ENCODE measurements at places on chromosomes 16 and 17.

GRCh38 chr17:70945386-70945785, 776.1 kb downstream of the KCNJ2 start:
- no peak for DNase-seq

GRCh38 chr17:50096092-50096491, 941 bp downstream of the PDK2 start:
- no peak for DNase-seq

DNA sequence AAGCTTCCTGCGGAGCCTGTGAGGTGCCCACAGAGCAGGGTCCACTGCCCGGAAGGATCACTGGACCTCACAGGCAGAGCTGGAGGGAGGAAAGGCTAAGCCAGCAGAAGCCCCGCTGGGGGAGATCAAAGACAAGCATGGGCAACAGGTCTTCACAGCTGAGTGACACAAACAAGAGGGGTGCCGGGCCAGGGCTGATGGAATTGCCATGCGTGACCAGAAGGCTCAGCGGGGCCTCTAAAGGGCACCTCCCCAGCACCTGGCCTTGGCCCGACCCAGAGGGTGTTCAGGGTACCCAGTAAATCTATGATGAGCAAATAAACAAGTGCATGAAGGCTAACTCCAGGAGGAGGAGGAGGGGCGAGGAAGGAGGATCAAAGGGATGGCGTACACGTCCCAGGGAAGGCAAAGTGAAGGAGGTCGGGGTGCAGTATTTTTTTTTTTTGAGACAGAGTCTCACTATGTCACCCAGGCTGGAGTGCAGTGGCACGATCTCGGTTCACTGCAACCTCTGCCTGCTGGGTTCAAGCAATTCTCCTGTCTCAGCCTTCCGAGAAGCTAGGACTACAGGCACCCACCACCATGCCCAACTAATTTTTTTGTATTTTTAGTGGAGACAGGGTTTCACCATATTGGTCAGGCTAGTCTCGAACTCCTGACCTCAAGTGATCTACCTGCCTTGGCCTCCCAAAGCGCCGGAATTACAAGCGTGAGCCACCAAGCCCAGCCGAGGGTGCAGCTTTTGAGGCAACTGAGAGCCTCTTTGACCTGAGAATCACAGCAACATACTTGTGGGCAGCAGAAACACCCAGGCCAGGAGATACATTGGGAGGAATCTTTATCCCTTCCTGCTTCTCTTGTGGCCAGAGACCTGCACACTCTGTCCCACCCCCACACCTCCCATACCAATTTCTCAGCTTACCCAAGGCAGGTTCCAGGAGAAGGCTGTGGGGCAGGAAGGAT, 16.1 kb upstream of the EXOC7 start:
- DNase-seq: no peak

- DNase-seq: no peak
These were observed at the start of gene CCL3 for GRCh38 chr17:36089888-36090836. CCL3 (minus strand) TSS chr17:36090143; CDS start chr17:36090058, 85 bp downstream.

DNA sequence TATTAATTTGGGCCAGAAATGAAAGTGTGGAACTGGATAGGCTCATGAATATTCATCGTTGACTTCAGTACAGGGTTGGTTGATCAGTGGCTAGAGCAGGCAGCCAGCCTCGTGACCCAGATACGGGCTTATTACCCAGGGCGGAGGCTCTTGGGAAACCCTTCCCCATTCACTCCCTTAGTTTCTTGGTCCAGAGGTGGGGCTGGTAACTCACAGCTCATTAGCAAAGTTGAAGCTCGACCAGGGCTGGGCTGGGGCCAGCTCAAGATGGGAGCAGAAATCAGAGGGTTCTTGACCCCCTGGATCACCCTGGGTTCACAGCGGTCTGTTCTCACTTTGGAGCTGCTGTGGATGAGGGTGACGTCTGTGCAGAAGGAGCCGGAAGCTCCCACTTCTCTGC, 44.6 kb upstream of the GSE1 start:
- no peak for DNase-seq

DNA sequence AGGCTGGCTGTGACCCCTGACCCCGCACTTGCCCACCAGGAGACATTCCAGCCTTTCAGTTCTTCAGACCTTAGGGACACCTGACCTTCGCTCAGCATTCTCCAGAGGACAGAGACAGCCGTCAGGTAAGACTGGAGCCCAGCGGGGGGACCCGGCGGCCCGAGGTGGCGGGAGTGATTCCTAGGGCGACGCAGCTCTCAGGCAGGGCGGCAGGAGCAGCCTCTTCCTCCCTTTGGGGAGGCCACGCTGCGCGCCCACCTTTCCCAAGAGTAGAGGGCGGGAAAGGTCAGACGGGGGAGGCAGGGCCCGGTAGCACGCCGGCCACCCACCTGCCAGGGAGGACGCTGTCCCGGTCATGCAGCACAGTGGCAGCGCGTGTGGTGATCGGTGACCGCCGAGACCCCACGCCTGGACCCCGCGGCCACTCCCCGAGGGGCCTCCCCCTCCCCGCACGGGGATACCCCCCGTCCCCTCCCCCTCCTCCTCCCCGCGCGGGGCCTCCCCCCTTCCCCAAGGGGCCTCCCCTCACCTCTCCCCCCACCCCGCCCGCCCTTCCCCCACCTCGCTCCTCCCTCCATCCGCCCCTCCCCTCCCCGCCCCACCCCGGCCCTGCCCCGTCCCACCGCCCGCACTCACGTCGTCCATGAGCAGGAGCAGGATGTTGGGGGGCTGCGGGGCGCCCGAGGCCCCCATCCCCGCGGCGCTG, 472 bp downstream of the GALNS start:
- DNase-seq: no peak

DNA sequence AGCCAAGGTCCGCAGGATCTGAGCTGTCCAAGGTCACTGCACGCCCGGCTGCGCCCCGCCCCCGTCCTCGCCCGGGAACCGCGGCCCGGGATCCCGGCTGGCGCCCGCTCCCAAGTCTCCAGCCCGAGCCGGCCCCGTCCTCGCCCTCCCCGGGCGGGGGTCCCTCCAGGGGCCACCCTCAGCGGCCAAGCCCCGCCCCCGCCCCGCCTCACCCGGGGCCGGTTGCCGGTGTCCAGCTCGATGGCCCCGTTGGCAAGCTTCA, 216 bp downstream of the VPS9D1 start:
- DNase-seq: no peak

DNA sequence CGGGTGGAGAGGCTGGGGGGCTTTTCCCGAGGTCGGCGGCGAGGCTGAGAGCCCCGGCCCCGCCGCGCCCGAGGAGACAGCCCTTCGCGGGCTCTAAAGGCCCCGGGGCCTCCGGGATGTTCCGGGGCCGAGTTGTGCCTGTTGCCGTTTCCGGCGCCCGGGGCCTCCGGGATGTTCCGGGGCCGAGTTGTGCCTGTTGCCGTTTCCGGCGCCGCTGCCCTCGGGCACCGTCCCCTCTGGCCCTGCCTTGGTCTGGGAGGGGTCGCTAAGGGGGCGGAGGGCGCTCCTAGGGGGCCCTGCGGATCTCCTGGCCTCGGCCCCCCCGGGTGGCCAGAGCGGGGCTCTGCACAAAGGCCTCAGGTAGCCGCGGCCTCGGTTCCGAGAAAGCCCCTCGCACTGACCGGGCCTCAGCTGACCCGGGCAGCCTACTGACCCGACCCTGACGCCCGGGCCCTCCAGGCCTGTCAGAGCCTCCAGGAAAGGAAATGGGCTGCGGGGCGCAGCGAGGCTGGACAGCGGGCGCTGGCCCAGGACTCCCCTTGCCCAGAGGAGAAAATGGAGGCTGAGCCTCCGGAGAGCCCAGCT, 24.2 kb downstream of the ACTG1 start:
- no peak for DNase-seq

DNA sequence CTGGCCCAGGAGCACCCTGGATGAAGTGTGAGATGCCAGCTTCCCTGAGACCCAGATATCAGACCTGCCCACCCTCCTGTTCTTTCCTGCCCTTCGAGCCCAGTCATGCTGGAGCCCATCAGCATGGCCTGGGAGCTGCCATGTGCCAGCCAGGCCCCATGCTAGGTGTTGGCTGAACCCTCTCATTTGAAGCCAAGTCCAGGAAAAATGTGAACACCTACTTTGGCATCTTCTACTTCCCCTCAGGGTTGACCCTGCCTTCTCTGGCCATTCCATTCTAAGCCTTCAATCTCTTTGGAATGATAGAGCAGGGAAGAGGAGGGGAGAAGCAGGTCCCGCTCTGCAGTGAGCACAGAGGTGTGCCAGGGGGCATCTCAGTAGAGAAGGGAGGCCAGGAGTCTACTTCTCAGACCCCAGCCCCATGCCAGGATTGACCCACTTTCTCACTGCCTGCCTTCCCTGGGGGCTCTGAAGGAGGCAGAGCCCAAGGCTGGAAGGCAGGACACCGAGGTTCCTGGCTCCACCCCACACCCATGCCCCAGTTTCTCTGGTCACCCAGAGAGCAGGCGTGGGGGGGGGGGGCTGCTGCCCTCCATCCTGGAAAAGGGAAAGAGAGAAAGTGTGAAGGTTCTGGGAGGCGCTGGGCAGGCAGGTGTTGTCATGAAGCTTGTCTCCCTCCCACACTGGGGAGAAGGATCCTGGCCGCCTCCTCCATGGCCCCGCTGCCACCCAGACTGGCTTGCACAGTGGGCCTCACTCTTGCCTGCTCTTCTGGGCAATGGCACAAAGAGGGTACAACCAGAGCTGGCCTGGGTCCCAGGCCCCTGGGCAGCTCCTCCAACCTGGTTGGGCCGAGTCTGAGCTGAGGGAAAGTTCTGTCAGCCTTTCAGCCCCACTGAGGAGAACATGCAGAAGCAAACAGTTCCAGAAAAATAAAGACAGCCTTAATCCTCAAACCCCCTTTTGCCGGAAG, 9.3 kb downstream of the HDAC5 start:
- DNase-seq: no peak

DNA sequence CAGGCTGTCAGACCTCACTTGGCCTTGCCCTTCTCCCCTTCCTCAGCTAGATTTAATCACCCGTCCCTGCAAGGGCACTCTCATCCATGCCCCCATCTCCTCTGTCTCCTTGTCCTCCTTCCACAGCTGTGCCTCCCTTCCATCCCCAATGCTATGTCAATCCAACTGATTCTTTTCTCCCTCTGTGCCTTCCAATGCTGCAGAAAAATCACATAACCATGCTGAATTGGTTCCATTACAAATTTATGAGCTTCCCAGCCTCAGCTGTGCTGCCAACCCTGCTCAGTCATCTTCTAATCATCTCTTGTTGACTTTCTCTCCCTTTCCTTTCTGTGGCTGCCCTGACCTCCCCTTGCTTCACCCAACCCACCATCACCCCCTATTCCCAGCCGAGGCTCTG, 56.3 kb upstream of the PIRT start:
- DNase-seq: no peak

DNA sequence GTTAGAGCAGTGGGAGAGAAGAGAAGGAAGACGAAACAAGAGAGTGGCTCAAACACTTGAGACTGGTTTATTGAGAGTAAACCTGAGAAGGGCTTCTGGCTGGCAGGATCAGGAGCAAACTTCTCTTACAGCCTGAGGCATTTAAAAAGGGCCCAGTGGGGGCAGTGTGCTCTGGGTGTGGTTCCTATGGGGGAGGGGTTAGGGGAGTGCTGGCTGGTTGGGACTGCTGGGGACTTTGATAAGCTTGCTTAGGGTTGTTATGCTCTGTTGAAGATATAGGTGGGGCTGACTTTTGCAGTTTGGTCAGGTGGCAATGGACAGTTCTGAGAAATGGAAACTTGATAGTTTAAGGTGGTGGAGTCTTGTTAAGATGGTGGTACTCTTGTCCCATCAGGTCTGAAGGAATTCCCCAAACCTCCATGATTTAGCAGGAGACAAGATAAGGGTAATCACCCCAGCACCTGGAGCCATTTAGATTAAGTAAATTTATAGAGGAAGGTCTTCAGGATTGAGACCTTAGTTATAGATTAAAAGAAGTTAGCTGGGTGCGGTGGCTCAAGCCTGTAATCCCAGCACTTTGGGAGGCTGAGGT, 79.3 kb downstream of the EMP2 start:
- no peak for DNase-seq

DNA sequence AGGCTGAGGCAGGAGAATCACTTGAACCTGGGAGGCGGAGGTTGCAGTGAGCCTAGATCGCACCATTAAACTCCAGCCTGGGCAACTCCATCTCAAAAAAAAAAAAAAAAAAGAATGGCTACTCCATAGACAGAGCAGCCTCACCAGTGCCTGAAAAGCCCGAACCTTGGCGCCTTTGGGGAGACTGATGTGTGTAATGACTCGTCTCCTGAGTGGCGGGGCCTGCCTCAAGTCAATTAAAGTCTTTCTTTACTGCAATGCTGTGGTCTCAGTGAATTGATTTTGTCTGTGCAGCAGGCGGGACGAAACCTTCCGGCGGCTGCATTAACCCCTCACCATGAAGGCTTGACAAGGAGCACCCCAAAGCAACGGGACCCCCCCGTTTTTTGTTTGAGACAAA, 3.5 kb upstream of the UQCC4 start:
- no peak for DNase-seq

DNA sequence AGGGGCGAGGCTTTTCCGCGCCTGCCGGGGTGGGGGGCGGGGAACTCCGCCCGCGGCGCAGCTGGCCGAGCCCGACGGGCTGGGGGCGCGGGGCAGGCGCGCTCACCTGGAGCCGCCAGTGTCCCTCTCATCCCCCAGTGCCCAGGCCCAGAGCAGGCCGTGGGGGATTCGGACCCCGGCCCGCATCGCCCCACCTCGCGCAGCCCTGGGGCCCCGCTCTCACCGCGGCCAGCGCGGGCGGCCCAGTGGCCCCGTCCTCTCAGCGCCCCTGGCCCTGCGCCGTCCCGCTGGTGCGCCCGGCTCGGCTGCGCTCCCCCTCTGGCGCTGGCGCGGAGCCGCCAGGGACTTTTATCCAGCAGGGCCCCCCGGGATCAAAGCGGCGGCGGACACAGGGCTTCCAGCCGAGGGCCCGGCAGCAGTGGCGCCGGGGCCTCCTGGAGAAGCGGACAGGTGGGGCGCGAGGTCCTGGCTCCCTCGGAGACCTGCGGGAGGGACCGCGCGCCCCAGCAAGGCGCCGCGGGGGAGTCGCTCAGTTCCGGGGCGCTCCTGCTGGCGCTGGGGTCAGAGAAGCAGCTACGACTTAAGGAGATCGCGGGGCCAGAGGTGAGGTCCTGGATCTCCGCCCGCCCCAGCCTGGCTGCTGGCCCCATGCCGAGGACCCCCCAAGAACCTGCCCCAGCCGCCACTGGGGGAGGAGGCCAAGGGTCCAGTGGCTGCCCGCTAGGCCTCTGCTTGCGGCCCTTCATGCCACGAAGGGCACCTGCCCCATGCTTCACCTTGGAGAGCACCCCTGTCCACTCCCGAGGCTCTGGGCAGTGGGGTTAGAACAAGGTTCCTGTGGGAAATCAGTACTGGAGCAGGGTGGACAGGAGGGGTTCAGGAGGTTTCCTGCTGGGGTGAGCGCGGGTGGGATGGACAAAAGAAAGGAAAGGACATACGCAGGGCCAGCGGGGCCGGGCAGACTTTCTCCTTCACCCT, 823 bp upstream of the NOTUM start:
- no peak for DNase-seq

GRCh38 chr17:3988297-3989040, 24.2 kb upstream of the ATP2A3 start:
- no peak for DNase-seq

- no peak for DNase-seq
These were observed 21.4 kb upstream of the NOL11 start for GRCh38 chr17:67696347-67696746.

GRCh38 chr17:36544044-36544306, 744 bp upstream of the GGNBP2 start:
- no peak for DNase-seq

GRCh38 chr16:79607587-79607986, 7.0 kb upstream of the MAF start:
- no peak for DNase-seq

GRCh38 chr16:67155295-67156142, 4.2 kb downstream of the TRADD start:
- DNase-seq: no peak

GRCh38 chr16:57066625-57067024, 25.8 kb upstream of the CPNE2 start:
- no peak for DNase-seq
